Stimulated activated CD8-positive, alpha-beta memory T cell treated with anti-CD3 and anti-CD28 coated beads, Interleukin-15, amount 100 ng/mL, for 4 hours (primary cell): ENCODE measurements at places on chromosomes 3 and 15.

GRCh38 chr3:150545419-150546225 is 674 bp downstream of the SERP1 start:
- no peak for DNase-seq

- no peak for DNase-seq
Observed at GRCh38 chr3:123880998-123881561, 3.1 kb downstream of the MYLK start.

- no peak for DNase-seq
Observed at GRCh38 chr3:172391592-172392302, 56.5 kb downstream of the GHSR start.

DNA sequence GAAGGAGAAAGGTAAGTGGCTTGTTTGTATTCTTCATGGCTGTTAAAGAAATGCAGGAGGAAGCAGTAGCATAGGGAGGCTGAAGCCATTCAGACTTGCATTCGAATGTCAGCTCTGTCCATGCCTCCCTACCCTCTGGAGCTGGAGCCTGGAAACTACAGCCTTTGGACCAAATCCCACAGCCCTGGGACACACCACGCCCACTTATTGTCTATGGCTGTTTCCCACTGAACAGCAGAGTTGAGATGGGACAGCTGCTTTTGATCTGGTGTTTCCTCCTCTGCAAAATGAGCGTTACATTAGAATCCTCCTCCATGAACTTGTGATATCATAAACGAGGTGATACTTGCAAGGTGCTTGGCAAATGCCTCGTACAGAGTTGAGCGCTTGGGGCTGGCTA is 3.6 kb downstream of the FAM107A start:
- DNase-seq: no peak

DNA sequence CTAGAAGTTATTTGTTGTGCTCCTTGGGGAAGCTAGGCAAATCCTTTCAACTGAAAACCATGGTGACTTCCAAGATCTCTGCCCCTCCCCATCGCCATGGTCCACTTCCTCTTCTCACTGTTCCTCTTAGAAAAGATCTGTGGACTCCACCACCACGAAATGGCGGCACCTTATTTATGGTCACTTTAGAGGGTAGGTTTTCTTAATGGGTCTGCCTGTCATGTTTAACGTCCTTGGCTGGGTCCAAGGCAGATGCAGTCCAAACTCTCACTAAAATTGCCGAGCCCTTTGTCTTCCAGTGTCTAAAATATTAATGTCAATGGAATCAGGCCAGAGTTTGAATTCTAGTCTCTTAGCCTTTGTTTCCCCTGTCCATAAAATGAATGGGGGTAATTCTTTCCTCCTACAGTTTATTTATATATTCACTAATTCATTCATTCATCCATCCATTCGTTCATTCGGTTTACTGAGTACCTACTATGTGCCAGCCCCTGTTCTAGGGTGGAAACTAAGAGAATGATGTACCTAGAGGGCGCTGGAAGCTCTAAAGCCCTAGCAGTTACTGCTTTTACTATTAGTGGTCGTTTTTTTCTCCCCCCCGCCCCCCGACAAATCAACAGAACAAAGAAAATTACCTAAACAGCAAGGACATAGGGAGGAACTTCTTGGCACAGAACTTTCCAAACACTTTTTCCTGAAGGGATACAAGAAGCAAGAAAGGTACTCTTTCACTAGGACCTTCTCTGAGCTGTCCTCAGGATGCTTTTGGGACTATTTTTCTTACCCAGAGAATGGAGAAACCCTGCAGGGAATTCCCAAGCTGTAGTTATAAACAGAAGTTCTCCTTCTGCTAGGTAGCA is 657 bp downstream of the PATL2 start:
- DNase-seq: no peak

- DNase-seq: no peak
Observed at GRCh38 chr15:81425905-81426304, 51.9 kb upstream of the TMC3 start.

GRCh38 chr3:30712991-30713390 is 106.6 kb downstream of the TGFBR2 start:
- DNase-seq: no peak

- no peak for DNase-seq
Observed at GRCh38 chr3:156181509-156181908, 61.1 kb downstream of the KCNAB1 start.

DNA sequence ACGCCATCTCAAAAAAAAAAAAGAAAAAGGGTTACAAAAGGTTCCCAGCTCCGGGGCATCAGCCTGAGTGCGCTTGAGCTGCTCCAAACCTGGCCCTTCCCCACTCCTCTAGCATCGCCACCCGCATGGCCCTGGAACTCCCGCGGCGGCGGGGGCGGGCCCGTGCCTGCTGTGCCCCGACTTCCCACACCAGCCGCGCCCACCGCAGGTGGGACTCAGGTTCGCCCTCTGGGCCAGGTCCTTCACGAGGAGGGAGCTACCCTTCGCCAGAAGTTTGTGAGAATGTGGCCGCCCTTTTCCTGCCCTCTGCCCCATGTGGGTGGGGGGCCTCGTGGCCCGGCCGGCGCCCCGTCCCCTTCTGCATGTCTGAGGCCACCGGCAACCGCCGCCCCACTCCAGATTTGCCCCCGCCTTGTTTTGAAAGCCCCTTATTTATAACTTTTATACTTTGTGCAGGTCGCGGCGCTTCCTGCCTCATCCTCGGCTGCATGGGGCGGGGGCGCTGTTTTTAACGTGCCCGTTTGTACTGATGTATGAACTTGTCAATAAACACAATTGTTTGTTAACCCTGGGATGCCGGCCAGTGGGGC is 507 bp upstream of the JMJD7 start:
- DNase-seq: no peak

GRCh38 chr3:149947231-149947630 is 23.5 kb downstream of the PFN2 start:
- no peak for DNase-seq

DNA sequence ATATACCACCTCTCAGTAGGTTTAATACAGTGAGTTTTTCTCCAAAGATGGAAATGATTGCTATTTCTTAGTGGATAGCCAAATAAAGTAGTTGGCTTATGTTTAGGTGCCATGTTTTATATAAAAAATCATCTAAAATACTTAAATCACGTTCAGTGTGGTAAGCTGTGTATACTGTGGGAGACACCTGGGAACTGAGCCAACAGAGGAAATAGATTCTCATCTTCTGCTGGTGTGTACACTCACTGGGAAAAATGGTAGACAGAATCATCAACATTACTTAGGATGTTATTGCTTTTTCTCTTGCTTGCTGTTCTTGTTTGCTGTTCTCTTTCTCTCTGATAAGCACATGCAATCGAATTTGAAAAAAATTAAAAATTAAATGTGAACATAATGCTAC is 112.6 kb upstream of the MB21D2 start:
- DNase-seq: no peak

DNA sequence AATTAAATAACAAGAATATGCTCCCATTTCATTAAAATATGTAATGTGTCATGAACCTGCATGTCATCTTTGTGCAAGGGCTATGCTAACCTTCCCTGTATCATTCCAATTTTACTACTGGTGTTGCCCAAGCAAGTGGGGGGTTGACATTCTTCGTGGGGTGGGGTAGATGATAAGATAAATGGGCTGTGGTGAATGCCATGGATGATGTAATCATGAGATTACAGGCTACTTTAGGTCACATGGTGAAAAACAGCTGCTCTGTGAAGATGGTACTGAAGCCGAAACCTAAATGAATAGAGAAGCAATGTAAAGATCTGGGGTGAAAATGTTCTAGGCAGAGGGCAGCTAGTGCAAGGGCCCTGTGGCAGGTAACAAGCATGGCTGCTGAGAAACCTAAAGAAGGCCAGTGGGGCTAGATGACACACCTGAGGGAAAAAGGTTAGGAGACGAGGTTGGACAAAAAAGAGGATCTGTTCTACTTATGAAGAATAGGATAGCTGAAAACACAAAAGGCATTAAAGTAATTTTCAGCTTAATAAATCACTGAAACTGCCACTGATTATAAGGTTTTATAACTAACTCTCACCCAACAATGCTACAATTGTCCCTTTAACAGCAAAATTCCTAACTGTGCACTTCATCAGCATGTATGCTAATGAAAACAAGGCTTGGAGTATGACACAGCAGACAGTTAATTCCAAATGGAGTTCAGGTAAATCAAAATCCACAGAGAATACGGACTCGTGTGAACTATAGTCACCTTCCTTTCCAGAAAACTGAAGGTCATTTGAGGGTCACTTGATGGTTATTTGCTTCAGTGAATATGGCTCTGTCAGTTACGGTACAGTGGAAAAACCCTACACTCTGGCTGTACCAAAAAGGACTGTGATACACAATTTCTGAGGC is 35.0 kb downstream of the MTMR10 start:
- no peak for DNase-seq

- no peak for DNase-seq
Observed at GRCh38 chr3:58231666-58232065, 5.9 kb upstream of the ABHD6 start.

- DNase-seq: no peak
Observed at GRCh38 chr15:92881211-92881754, 18.8 kb upstream of the CHD2 start.

DNA sequence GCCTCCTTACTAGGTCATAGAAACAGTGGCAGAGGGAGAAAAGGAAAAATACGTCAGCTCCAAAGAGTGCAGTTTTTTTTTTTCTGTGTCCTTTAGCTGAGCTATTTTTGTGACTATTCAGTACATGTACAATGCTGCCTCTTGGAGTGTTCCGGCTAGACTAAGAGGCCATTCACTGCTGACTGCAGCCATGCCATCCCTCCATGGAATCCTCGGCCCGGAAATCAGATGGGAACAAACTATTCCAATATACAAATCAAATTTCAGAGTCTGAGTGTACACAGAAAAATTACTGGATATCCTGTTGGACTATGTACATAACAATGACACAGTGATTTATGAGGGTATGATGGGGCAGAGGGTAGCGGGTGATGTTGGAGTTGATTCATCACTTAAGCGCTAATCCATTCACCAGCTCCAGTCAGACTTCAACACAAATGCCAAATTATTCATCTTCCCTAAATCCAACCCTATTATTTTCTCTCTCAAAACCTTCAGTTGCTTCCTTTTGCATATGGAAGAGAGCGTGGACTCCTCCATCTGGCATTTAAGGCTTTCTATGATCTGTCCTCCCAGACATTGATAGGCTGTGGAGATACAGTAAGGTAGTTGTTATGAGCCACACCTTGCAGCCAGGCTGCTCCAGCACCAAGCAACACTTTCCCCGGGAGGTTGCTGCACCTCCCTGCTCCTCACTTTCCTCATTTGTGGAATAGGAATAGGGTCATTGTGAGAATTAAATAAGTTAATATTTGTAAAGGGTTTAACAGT is 109.1 kb downstream of the LPP start:
- no peak for DNase-seq

DNA sequence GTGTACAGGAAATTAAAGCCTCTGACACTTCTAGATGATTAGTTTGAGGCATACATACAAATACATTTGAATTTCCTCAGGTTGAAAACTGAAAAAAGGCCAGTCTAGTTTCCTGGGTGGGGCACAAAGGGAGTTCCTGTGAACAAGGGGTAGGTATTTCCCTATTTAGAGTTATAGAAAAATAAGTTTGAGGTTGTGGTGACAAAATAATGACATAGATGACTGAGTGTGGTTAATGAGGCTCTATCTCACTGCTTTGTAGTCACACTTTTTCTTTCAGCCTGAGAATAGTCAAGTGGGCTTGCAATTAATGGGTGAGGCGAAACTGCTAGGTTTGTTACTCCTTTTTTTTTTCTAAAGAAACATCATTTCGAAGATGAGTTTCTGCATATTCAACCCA is 4.3 kb downstream of the SLCO3A1 start:
- DNase-seq: no peak

DNA sequence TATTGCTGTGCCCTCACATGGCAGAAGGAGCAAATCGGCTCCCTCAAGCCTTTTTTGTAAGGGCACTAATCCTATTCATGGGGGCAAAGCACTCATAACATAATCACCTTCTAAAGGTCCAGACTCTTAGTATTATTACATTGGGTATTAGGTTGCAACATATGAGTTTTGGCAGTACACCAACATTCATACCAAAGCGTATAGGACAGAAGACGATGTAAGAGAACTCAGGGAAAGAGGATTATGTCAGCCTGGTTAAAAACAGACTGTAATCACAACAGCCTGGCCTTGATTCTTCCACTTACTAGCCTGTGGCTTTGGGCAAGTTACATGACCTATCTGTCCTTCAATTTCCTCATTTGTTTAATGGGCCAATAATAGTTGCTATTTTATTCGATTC is 828.5 kb upstream of the NECTIN3 start:
- no peak for DNase-seq

- no peak for DNase-seq
Observed at GRCh38 chr3:14329116-14329830, 73.1 kb upstream of the SLC6A6 start.

- DNase-seq: no peak
Observed at GRCh38 chr3:14701676-14702075, 26.7 kb downstream of the C3orf20 start.

DNA sequence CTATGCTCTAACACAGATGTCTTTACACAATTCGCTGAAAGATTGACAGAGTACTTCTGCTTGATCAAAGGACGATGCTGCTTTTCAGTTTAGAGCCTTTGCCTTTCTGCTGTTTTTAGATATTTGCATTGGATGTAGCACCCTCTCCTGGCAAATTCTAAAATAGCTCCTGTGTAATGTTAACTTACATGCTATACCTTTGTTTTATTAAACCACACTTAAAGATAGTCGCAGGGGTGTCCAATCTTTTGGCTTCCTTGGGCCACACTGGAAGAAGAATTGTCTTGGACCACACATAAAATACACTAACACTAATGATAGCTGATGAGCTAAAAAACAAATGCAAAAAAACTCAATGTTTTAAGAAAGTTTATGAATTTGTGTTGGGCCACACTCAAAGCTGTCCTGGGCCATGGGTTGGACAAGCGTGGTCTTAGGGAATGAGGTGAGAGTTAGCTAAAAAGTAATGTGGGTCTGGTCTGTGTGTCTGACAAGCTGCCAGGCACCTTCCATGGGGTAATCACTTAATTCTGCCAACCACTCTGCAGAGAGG is 62.9 kb downstream of the ATG7 start:
- DNase-seq: no peak

- DNase-seq: no peak
Observed at GRCh38 chr15:42123546-42123945, 29.2 kb upstream of the PLA2G4D start.
